ENCODE measurements at places on chromosomes 13 and 19.
A peak's percentile ranks its signal among the peaks of the same experiment; 100 is the strongest.

DNA sequence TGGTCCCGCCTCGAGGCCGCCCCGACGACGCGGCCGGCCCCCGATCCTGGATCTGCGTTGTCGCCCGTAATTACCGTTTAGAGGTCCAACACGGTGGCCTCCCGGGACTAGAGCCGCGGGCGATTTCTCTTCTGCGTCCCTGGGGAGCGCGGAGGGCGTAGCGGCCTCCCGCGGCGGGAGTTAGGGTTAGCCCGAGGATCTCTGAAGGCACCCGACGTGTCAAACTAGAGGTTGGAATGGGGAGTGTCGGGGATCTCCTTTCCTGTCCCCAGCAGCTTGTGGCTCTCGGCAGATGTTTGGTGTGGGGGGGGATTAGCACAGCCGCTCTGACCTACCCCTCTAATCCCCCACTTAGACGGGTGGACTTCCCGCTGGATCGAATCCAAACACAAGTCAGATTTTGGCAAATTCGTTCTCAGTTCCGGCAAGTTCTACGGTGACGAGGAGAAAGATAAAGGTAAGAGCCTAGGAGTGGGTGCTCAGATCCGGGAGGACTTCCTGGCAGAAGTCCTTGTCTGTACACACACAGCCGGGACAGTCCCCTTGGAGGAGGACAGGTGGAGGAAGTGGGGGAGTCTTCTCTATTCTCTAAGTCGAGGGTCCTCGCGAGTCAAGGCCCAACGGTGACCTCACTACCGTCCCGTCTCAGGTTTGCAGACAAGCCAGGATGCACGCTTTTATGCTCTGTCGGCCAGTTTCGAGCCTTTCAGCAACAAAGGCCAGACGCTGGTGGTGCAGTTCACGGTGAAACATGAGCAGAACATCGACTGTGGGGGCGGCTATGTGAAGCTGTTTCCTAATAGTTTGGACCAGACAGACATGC, 581 bp downstream of the CALR start:
- peak; percentile 61 for DNase-seq

DNA sequence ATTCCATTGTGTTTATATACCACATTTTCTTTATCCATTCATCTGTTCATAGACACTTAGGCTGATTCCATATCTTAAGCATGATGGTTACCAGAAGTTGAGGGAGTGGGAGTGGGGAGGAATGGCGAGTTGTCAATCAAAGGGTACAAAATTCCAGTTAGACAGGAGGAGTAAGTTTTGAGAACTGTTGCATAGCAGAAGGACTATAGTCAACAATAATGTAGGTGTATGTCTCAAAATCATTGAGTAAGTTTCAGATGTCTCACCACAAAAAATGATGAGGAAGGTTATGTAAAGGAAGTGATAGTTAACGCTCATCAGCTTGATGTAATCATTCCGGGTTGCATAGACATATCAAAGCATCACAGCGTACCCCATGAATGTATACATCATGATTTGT, 4.6 kb upstream of the UBL3 start:
- DNase-seq, result no peak

GRCh38 chr19:41904118-41904870, 21.3 kb downstream of the ARHGEF1 start:
- no peak for DNase-seq

DNA sequence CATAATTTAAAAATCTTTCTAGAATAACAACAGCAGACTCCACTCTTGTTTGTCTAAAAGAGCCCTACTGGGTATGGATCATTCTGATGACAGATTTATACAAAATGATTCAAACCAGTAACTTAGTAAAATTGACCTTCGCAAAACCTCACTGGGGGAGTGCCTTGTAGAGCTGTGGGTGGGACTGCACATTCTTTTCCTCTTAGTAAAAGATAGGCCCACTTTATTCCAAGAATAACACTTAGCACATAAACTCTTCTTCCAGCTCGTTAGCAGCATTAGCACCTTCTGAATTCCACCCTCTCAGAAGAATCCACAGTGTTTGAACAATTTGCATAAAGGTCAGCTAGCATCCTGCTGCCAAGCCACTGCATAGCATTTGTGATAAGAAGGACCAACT, 106.8 kb downstream of the STOML3 start:
- no peak for DNase-seq

DNA sequence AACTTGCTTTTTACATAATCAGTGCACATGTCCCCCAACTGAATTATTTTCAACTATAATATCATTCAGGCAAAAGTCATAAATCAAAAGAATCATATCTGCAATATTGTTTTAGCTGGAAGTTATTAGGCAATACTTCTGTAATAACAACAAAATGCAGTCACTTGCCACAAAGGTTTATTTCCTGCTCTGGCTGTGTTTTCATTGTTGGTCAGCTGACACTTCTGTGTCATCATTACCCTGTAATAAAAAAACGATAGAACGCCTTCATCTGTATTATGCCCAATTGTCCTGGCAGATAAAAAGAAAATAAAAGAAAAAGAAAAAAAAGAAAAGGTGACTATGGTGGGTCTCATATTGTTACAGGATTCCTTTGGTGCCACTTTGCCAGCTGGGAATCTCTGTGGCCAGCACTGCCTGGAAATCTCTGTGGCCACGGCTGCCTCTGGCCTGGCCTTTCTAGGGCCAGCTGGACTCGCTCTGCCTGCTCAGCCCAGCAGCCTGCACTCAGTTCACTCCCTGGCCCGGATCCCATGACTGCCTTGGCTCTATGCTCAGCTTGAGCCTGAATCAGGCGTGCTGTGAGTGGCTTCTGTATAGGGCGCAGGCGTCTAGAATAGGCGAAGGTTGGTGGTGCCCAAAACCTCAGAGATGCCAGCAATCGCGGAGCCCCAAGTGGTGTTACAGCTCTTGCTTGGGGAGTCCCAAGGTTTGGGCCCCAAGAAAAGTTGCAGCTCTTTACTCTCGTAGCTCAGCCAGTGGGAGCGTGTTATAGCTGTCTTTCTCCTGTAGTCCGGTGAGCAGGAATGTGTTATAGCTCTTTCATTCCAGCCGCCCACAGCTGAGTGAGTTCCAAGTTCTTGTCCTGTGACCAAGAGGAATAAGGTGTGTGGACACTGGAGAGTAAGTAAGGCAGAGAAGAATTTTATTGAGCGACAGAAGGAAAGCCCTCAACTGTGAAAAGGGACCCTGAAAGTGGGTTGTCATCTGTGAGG, 1227.1 kb downstream of the SLITRK1 start:
- peak; percentile 4 for DNase-seq

DNA sequence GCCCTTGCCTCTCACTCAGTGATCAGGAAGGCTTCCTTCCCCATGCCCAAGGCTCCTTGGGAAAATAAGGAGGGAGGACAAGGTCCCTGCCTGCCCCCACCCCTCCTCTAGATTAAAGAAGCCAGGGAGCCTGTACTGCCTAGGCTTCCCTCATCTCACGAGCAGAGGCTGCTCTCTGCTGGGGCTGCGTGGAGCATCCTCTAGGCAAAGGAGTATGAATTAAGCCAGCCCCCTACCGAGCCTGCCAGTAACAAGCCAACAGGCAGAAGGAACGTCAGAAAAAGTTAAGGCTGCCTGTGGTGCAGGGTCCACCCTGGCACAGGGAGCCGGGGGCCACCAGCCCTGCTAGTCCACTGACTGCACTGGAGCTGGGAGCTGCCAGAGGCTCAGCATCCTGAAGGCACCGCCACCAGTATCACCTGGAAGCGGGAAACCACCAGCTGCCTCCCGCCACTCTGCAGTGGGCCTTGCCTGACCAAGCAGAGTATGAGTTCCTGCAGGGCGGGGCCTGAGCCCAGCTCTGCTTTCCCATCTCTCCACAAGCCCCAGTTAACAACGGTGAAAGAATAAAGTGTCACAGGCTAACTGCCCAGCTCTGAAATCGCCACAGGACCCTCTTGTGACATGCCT, 6.8 kb downstream of the NAPA start:
- DNase-seq, result peak; percentile 26

DNA sequence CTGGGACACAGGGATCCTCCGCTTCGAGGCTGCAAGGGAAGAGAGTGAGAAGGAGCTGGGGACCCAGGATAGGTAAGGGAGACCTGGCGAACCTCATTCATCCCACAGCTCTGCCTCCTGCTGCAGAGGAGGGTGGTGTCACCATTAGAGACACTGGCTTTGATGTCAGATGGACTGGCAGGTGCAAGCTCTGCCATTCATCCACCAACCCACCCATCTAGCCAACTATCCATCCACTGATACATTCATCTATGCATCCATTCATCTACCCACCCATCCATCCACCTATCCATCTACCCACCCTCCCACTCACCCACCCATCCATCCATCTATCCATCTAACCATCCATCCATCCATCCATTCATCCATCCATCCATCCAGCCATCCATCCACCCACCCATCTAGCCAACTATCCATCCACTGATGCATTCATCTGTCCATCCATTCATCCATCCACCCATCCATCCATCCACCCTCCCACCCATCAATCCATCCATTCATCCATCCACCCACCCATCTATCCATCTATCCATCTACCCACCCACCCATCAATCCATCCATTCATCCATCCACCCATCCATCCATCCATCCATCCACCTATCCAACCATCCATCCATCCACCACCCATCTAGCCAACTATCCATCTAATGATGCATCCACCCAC, 5.7 kb downstream of the C19orf33 start:
- no peak for DNase-seq

GRCh38 chr13:67645874-67646467, 415.8 kb upstream of the PCDH9 start:
- DNase-seq, result no peak

- DNase-seq, result no peak
Observed at GRCh38 chr19:17863520-17864182, 3.9 kb downstream of the RPL18A start.

- peak; percentile 87 for DNase-seq
Observed at GRCh38 chr13:39599842-39600241, 3.2 kb downstream of the LHFPL6 start.

GRCh38 chr19:48271531-48272151, 1.8 kb downstream of the ZNF114 start:
- peak; percentile 85 for DNase-seq

- DNase-seq, result peak; percentile 73
Observed at GRCh38 chr13:97124915-97125809, 97.0 kb upstream of the MBNL2 start.

DNA sequence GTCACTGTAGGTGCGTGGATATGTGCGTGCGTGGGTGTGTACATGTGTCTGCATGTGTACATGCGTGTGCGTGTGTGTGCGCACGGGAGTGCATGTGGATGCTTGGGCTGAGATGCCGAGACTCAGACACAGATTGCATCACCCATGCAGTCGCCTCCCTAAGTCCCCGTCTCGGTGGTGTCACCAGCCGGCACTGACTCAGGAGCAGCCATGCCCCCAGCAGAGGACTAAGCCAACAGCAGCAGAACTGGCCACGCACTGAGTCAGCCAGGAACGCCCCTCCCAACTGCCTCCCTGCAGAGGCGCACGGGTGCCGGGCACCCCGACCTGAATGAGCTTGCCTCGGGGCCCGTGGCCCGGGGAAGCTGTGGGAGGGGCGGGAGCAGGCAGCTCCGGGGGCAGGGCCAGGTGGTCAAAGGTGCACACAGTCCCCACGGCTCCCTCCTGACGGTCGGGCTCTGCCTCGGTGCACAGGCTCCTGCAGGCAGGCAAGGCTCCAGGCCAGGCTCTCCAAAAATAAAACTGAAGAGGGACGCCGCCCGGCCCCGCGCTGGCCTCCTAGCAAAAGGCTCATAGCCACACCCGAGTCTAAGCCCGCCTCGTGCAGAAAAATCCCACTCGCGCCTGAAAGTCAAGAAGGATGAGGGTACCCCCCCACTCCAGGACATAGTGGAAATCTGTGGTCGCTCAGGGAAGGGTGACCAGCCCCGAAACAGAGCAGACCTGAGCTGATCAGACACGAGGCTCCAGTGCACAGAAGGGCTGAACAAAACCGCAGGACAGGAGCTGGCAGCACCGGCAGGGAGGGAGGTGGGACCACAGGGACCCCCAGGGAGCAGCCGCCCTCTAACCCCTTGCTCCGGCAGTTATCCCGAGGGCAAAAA, 49.2 kb downstream of the GADD45B start:
- no peak for DNase-seq

GRCh38 chr19:50371914-50372475, 4.3 kb upstream of the NR1H2 start:
- no peak for DNase-seq

- DNase-seq, result peak; percentile 78
Observed at GRCh38 chr19:36771261-36772231, 1.1 kb downstream of the ZNF850 start.

DNA sequence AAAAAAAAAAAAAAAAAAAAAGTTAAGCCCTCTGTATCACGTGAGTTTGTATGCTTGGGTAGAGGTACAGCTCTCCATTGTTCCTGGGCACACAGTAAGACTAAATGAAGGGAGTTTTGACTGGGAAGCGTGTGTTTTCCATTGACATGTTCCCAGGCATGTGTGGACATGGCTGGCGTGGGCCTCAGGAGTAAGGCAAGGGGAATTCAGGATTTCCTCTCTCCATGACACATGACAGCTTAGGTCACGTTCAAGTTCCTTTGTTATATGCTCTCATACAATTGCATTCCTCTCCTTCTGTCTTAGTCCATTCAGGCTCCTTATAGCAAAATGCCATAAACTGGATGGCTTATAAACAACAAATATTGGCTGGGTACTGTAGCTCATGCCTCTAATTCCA, 17.1 kb upstream of the MAP3K10 start:
- no peak for DNase-seq

DNA sequence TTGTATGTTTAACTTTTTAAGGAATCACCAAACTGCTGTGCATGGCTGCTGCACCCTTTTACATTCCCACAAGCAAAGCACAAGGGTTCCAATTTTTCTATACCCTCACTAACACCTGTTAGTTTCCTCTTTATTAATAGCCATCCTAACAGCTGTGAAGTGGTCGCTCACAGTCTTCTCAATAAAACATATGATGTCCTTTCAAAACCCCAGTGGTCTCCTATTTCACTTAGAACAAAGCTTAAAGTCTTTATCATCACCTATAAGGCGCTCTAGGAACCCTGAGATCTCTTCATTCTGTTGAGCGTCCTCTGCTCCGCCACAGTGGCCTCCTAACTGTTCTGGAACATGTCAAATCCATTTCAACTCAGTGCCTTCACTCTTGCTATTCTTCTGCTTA, 400.5 kb downstream of the KLF12 start:
- peak; percentile 23 for DNase-seq

GRCh38 chr19:1483979-1484428, 5.0 kb upstream of the C19orf25 start:
- no peak for DNase-seq

GRCh38 chr19:9953802-9954542, 17.7 kb upstream of the OLFM2 start:
- DNase-seq, result no peak

GRCh38 chr13:49749848-49750247, 42.6 kb downstream of the KPNA3 start:
- no peak for DNase-seq

DNA sequence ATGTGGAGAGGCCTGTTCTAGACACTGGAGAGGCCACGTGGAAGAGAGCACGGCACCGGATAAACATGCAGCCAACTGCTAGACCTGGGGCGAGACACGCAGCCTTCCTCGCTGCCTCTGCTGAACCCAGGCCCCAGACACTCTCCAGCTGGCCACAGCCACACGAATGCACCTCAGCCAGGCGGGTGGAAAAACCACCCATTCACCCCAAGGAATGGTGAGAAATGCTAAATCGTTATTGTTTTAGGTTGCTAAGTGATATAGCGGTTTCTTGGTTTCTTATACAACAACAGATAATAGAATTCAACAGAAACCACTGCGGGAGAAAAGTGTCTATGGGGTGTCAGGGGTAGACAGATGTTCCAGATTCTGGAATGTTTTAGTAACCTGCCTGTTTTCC, 52.5 kb downstream of the STK24 start:
- DNase-seq, result peak; percentile 67

Data from muscle of leg (tissue), 16 donors.